CD4-positive, alpha-beta T cell (primary cell): ENCODE measurements at places on chromosomes 3 and 15.

GRCh38 chr3:61925721-61926120 is 364.4 kb downstream of the PTPRG start:
- DNase-seq, result no peak

DNA sequence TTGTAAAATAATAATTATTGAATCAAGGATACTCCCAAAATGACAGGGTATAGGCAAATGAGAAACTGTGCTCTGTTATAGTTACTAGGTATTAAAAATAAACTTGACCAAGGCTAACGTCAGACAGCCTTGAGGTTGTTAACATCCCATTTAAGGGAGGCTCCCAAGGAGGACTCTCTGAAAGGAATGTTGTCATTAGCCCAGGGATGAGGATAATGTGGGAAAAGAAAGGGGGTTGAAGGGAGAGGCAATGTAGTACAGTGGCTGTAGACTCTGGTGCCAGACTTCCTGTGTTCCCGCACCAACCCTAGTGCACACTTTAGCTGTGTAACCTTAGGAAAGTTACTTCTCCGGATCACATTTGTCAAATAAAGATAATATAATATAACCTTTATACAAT is 47.0 kb upstream of the RARB start:
- no peak for DNase-seq

GRCh38 chr3:42019953-42020260 is 58.0 kb upstream of the ULK4 start:
- no peak for DNase-seq

DNA sequence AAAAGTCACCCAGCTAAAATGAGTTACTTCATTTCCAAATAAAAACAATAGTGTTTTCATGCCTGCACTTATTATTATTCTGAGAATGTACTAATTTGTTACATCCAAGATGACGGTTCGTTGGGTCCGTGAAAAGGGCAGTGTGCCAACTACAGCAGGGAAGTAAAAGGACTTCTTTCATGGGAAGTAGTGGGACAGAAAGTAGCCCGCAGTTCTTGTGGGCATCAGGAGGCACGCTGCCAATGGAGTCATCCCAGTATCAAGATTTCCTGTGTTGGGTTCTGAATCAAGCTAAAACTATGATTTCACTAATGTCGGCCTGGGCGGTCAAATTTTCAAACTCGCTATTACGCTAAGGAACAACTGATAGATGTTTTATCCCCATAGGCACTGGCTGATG is 254.5 kb upstream of the SOX2 start:
- no peak for DNase-seq

DNA sequence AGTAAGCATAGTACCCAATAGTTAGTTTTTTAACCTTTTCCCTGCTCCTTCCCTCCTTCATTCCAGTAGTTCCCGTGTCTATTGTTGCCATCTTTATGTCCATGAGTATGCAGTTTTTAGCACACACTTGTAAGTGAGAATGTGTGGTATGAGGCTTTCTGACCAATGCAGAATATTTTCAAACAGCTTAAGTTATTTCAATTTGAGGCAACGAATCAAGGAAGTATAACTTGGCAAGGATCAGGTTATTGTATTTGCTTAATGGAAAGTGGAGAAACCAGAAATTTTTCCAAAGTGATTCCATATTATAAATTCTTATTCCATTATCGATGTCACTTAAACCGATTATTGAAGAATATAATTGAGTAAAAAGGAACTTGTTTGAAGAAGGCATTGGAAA is 954.8 kb downstream of the GBE1 start:
- DNase-seq, result no peak

DNA sequence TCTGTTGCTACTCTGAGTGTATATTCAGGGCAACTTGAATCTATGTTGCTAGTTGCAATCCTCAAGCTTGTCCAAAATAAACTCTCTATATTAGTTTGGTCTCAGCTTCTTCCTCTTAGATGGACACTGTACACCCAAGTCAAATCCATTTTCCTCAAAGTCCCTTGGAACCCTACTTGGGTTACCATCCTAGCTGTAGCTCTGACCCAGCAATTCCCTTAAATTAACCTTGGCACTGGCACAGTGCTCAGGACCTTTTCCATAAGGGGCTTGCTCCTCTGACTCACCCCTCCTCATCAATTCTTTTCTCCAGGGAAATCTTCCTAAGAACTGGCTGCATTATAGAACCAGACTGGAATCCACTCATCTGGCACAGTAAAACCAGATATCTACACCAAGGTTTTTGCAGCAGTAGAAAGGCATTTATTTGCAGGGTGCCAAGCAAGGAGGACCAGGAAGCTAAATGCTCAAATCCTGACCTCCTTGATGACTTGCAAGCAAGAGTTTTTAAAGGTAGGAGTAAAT is 44.9 kb upstream of the B3GALNT1 start:
- no peak for DNase-seq

DNA sequence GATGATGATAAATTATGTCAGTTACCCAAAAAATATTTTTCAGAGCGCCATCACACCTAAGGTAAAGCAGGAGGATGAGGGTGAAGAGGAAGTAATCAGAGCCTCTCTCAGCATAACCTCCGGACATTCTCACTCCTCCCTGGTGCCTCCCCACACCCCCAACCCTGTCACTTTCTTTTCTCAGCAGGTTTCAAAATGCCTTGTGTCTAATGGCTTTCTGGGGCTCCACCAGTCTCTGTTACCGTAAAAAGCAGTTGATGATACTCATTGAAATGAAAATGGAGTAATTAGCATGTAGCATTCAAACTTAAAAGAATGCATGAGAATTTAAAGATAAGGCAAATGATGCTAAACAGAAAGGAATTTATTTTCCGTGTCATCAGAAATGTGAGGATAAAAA is 180.0 kb downstream of the ERC2 start:
- DNase-seq, result no peak

GRCh38 chr3:190582667-190583066 is 68.8 kb downstream of the IL1RAP start:
- DNase-seq, result no peak

DNA sequence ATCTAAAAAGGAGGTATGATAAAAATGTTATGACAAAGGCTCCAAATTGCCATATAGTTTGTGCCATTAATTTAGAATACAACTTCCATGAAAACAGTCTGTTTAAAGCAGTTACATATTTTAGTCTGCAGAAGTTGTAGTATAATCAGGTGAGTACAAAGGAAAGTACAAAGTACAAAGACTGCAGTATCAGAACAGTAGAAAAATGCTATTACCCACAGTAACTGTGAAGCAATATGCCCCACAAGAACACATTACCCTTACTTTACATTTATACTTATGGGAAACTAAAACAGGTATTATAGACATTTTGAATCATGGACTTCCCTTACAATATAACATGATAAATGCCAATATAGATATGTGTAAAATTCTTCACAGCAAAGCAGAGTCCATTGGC is 398.5 kb downstream of the ERC2 start:
- DNase-seq, result no peak

GRCh38 chr3:53744351-53744750 is 101.9 kb downstream of the CHDH start:
- DNase-seq, result no peak

GRCh38 chr3:152309535-152310307 is 41.0 kb downstream of the MBNL1 start:
- no peak for DNase-seq

- no peak for DNase-seq
These were observed 66.5 kb upstream of the SKOR1 start for GRCh38 chr15:67758619-67759300.

DNA sequence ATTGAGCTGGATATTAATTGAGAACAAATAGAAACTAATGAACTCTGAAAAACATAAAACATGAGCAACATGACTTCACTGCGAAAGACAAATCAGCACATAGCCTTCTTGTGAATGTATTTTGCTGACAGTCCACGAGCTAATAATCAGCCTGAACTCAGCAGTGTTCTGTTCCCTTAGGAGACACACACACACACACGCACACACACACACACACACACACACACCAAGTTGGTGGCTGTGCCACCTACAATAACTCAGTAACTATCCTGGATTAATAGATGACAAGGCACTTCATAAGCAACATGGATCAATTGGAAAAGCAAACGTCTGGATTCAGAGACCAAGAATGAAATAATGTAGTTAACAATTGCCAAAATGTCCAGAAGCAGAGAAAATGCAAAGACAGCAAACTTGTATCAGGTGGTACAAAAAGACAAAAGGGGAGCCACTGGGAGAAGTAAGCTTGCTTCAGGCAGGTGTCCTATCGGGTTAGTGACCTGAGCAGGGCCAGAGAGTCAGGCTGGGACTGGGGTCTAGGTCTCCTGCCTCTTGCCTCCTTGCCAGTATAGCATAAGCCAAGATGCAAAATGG is 20.5 kb upstream of the UBE2Q2 start:
- DNase-seq, result no peak

DNA sequence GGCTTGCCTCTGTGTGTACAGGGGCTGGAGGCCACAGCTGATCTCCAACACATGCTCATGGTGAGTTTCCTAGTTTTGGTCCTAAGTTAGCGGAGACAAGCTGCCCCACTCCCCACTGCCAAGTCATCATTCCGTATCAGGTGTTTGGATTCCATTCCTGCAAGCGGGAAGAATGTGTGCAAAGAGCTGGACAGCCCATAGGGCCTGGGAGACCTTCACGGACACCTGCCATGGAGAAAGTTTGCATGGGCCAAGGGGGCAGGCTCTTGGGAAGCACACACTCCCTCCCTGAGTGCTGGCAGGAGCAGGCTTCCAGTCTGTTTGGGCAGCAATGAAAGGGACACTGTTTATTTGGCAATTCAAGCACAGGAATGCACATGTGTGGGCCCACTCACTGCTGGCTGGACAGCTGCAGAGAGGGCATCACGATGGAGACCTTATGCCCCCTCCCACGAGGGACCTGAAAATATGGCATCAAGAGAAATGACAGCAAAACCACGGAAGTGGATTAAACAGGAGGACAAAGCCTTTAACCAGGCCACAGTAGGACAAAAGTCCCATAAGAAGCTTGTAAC is 149.7 kb downstream of the KLF13 start:
- DNase-seq, result no peak

GRCh38 chr3:37489355-37489754 is 315.0 kb upstream of the LRRFIP2 start:
- no peak for DNase-seq

- DNase-seq, result no peak
These were observed 52.5 kb upstream of the SUCLG2 start for GRCh38 chr3:67706934-67707333.

DNA sequence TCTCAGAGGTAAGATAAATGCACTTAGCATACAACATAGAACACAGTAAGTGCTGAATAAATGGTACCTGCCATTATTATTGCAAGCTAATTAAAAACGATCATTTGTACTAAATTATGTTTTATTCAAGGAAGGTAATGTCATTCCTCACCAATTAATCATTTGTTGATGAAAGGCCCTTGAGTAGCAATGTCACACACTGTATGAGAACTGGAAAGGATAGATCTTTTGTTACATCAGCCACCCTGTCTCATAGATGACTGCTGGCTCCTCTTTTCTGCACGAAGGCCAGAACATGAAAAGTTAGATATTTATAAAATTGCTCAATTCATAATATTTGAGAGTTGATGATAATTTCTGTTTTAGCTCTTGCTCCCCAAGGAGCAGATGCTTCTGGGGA is 415.4 kb downstream of the RBMS3 start:
- DNase-seq, result no peak

DNA sequence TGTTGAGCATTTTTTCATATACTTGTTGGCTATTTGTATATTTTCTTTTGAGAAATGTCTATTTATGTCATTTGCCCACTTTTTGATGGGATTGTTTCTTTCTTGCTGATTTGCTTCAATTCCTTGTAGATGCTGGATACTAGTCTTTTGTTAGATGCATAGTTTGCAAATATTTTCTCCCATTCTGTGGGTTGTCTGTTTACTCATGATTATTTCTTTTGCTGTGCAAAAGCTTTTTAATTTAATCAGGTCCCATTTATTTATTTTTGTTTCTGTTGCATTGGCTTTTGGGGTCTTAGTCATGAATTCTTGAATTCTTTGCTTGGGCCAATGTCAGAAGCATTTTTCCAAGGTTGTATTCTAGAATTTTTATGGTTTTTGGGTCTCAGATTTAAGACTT is 251.7 kb downstream of the WNT5A start:
- no peak for DNase-seq

GRCh38 chr3:102741694-102742093 is 306.9 kb downstream of the ZPLD1 start:
- no peak for DNase-seq

DNA sequence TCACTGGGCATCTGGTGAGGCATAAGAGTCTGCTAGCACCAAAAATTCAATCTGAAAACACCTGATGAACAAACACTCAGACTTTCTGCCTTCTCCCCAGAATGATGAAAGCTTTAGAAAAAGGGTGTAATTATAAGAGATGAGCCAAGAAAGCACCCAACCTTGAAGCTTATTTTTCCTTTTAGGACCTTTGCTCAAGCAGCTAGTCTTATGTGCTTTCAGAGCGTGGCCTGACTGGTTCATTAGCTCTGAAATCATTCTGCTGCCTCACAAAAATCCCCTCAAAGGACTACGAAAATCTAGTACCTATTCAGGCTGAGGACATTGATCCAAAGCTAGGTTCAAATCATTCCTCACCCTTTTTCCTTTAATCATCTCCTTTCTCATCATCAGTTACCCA is 662.3 kb downstream of the MAGI1 start:
- no peak for DNase-seq

- peak; percentile 43 for DNase-seq
These were observed at the start of gene GCHFR for GRCh38 chr15:40763801-40764628. Gene GCHFR, plus strand, starts transcription at chr15:40764068. Its CDS starts 113 bp downstream, at chr15:40764181.

GRCh38 chr15:99076555-99077308 is 28.1 kb upstream of the SYNM start:
- DNase-seq, result no peak

DNA sequence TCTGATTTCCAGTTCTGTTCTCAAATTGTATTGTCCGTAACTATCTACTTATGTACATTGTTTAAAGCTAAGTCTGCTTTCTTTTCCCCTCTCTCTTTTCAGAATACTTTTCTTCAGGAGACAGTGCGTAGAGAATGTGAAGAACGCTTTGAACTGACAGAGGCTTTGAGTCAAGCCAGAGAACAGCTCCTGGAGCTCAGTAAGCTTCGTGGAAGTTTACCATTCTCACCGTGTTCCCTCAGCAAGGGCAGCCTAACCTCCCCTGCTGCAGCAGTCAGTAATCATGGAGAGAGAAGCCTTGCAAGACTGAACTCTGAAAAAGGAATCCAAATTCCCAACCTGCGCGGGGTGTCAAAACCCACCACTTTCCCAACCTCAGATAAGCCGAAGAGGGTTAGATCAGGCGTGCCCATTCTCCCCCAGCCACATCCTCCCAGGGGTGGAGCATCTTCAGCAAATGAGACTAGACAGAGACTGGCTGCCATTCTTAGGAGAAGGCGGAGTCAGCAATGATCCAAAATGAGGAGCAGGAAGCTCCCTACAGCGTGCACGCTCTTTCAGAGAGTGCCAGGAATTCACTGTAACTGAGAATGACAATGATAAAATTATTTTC is 114.6 kb downstream of the CCNL1 start:
- no peak for DNase-seq

- DNase-seq, result no peak
These were observed 129.9 kb downstream of the LRRC3B start for GRCh38 chr3:26752466-26752865.

- no peak for DNase-seq
These were observed 6.6 kb upstream of the CCNL1 start for GRCh38 chr3:157166561-157166960.

GRCh38 chr3:17092583-17092933 is 207.8 kb downstream of the PLCL2 start:
- DNase-seq, result no peak
